ENCODE measurements at places on chromosomes 2 and 18.

GRCh38 chr2:111117598-111118480, 2.9 kb upstream of the BCL2L11 start:
- peak; percentile 75 for DNase-seq

- no peak for DNase-seq
Measured at GRCh38 chr18:56066524-56067213, 478.7 kb upstream of the TCF4 start.

- DNase-seq: no peak
Measured at GRCh38 chr2:144996225-144996795, 476.4 kb upstream of the ZEB2 start.

- no peak for DNase-seq
Measured at GRCh38 chr2:84701880-84702279, 179.0 kb downstream of the TRABD2A start.

GRCh38 chr2:147829106-147829505, 15.7 kb upstream of the ACVR2A start:
- no peak for DNase-seq

DNA sequence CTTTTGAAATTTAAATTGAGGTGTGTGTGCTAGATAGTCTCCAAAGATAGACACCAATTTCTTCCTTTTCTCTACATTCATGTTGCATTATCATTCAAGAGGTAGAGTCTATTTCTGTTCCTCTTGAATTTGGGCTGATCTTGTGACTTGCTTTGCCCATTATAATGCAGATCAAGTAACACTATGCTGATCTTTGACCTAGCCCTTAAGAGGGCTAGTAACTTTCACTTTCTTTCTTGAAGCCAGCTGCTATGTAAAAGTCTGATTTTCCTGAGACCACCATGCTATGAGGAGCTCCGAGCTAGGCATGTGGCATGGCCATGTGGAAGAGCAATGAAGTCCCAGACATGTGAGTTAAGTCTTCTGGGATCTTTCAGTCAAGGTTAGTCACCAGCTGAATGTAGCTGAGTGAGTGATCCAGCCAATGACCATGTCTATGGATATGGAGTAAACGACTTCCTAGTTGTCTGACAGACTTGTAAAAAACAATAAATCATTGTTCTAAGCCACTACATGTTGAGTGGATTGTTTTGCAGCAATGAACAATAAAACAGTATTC, 189.4 kb upstream of the CWC22 start:
- DNase-seq: no peak

GRCh38 chr2:3486047-3487027, 33.0 kb downstream of the ADI1 start:
- DNase-seq: peak; percentile 44

GRCh38 chr2:15912203-15912602, 28.1 kb upstream of the MYCN start:
- no peak for DNase-seq

DNA sequence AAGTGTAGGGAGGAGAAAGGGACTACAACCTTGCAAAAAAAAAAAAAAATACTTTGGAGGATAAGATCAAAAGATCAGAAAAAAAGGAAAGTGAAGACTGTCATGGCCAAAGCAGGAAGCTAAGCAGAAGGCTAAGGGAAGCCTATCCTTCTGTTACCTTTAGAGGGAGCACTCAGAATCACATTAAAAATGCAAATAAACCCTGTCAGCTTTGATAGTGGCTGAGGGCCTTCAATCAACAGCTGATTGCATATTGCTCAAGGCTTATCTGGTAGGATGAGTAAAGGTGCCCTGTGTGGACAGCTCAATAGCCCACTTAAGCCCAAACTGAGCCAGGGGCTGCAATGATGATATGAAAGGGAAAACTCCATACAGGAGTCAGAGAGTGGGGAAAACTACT, 1021.2 kb downstream of the LRP1B start:
- DNase-seq: no peak

DNA sequence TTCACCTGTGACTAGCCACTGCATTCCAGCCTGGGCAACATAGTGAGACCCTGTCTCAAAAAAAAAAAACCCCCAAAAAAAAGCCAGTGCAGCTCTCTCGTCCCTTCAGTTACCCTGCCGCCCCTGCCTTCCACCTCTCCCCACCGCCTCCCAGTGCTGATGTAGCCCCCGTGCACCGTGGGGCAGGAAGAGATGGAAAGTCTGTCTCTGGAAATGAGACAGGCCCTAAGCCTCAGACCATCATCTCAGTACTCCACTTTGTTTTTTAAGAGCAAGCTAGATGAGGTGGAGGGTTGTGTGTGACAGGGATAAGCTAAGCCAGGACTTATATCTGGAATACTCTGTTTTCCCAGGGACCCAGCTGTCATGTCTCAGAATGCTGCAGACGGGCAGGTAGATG, 32.0 kb downstream of the MERTK start:
- no peak for DNase-seq

GRCh38 chr2:52311862-52312261, 1279.9 kb upstream of the NRXN1 start:
- DNase-seq: no peak

- no peak for DNase-seq
Measured at GRCh38 chr2:62920070-62920469, 130.6 kb upstream of the OTX1 start.

GRCh38 chr2:135169900-135170753, 118.0 kb downstream of the RAB3GAP1 start:
- DNase-seq: no peak

DNA sequence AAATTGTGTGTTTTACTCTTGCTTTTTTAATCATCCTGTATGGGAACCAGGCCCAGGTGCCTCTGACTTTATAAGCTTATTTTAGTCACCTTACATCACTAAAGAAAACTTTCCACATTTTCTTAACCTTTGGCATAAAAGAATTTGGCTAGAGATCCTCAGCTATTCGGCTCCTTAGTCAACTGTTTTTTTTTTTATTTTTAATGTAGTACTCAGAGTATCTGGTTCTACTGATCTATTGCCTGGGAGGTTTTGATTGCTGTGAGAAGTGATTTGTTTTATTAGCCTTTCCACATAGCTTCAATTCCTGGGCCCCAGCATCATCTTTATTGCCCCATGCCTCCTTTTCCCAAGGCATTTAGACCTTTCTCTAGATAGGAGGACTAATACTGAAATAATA, 121.0 kb downstream of the MYO1B start:
- no peak for DNase-seq

GRCh38 chr2:191622374-191623320, 55.3 kb upstream of the NABP1 start:
- no peak for DNase-seq

- no peak for DNase-seq
Measured at GRCh38 chr2:212078103-212078502, 460.5 kb downstream of the ERBB4 start.

DNA sequence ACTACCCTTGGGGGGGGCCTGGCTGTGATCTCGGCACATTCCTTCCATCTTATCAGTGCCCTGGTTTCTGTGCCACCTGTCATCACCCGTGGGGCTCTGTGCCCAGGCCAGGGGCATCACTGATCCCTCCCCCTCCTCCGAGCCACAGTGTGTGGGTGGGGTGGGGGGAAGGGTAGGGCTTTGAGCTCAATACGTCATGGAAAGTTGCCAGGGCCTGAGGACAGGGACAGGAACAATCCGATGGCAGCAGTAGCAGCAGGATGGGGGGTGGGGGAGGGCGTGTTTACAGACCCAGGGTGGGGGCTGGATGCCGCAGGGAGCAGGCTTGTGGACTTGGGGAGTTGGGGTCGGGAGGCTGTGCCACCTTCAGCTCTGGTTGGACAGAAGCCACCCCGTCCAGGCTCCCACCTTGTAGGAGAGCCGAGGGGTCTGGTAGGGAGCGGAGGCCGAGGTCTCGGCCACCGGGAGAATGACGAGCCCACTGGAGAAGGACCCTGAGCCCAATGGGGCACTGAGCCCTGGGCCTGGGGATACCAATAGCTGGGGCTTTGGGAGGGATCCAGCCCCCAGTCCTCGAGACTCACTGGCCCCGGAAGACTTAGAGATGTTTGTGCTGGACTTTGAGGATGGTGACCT, 3.5 kb downstream of the SLC4A3 start:
- DNase-seq: peak; percentile 84

DNA sequence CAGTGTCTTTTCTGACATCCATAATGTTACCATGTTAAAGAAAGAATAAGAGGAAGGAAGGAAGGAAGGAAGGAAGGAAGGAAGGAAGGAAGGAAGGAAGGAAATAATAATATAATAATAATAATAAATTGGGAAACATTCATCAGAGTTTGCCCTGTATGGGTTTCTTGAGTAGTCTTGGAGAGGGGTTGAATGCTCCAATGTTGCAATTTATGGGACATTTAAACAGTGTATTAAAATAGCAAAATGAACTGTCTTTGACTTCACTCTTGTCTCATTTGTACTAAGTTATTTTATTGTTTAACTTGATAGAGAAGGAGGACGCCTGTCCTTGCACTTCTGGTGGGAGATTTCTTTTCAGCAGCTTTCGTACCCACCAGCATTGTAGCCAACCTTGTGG, 277.7 kb downstream of the RNF144A start:
- no peak for DNase-seq

- DNase-seq: no peak
Measured at GRCh38 chr2:169303579-169304305, 58.6 kb downstream of the LRP2 start.

- DNase-seq: no peak
Measured at GRCh38 chr18:35624146-35624545, 42.6 kb downstream of the GALNT1 start.

DNA sequence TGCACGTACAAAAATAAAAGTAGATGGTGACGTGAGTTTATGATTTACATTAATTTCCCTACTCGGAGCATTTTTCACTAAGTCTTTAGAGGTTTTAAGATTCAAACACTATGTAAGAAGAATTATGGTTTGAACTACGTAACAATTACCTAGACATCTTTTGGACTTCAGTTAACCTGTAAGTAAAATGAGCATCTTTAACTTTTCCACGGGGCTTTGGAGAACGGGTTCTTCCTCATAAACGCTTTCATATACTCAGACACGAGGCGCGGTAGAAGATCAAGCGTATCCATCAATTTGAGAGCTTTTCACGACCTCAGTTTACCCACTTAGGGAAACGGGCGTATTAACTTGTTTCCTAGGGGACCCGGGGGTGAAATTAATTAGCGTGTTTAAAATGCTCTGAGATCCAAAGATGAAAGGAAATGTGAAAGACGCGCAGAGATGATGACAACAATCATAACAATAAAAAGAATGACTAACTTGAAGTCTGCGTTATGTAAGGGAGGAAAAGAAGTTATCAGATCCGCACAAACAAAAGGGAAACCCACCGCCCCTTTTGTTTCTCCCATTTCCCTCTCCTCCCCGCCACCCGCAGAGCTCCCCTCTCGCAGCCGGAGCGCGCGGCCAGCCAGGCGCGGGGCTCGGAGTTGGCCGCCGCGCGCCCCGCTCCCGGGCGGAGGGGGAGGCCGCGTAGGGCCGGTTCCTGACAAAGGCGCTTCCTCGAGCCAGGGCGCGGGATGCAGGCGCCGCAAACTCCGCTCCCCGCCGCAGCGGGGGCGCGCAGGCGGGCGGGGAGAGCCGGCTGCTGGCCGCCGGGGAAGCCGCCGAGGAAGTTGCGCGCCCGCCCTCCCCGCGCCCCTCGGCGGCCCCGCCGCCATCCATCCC, 807 bp downstream of the PELI1 start:
- peak; percentile 69 for DNase-seq

- DNase-seq: no peak
Measured at GRCh38 chr2:190948671-190949070, 65.3 kb downstream of the STAT1 start.

GRCh38 chr18:2979871-2980790, 32.8 kb downstream of the LPIN2 start:
- no peak for DNase-seq

DNA sequence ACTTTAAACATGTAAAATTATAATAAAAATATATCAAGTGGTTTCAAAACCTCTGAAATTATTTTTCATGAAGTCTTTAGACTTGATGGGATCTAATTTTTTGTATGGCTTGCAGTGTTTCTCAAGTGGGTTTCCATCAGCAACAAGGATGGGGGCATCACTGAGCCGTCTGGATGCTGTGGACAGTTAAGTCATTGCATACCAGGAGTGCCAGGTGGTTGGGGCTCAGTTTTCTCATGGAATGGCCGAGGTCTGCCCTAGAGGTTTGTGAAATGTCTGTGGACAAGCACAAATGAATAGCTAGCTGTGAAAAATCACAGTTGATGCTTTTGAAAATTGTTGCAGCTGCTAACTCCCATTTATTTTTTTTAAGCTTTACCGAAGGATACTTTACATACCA, 1.7 kb downstream of the PRELID3A start:
- DNase-seq: no peak

DNA sequence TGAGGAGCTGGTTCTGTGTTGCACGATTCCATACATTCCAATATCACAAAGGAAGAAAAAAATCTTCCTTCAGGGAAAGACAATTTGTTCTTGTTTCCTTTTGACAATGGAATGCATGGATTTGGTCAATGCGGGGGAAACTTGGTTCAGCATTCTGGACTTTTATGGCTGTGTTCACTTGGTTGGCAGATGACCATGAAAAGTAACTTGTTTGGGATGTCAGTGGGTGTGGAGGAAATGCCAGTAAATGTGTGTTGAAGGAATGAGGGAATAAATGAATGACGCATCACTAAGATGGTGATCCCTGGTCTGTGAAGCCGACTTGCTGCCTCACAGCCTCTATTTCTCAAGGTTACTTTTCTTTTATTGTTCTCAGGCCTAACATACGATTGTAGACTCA, 53.7 kb downstream of the THUMPD2 start:
- no peak for DNase-seq

- DNase-seq: no peak
Measured at GRCh38 chr2:24211408-24211807, 36.6 kb downstream of the FAM228A start.

GRCh38 chr2:134275058-134275862, 21.4 kb downstream of the MGAT5 start:
- DNase-seq: no peak

GRCh38 chr18:69400253-69400975, at the start of gene DOK6:
TSS of gene DOK6 (plus strand) at chr18:69400888.
- peak; percentile 80 for DNase-seq

DNA sequence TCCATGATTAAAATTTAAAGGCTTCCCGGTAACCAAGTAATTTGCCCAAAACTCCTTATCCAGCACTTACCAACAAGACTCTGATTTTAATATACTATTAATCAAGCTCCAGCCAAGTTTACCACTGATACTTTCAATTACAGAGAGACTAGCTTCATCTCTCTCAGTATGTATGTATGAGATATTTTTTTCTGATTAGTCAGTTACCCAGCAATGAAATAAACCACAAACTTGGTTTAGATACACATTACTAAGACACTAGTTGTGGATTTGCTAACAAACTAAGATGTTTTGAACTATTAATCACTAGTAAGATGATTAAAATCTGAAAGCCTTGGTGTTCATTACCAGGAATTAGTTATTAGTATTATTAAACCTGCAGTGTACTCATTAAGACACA, 1272.2 kb upstream of the ACVR2A start:
- no peak for DNase-seq

Measured in Right ventricle myocardium inferior (tissue), 1 donor.